ENCODE measurements at places on chromosomes 6 and 20.
A peak's percentile ranks its signal among the peaks of the same experiment; 100 is the strongest.

- peak; percentile 62 for DNase-seq
Measured at GRCh38 chr6:1604158-1605003, 5.3 kb upstream of the FOXC1 start.

DNA sequence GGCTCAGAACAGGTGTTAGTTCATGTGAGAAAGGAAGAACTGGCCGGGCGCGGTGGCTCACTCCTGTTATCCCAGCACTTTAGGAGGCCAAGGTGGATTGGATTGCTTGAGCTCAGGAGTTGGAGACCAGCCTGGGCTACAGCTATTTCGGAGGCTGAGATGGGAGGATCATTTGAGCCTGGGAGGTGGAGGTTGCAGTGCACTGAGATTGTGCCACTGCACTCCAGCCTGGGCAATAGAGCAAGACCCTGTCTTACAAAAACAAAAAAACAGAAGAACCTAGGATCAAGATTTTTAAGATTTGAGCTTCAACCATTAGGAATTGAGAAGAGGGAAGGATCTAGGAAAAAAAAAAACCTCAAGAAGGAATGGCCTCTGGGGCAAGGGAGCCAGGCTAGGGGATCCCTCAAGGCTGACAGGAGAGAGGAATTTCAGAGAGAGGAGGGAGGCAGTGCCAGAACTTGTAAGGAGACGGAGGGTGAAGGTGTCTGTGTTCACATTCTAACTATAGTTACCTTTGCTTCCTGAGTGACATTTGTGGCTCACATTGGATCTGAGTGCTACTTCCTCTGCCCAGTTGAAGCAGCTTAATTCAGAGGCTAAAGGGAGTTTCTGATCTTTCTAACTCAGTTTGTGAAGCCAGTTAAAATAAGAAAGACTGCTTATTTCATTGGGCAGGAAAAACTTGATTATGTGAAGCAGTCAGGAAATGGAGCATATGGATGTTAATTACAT is 26.1 kb downstream of the CHMP4B start:
- DNase-seq, result no peak

GRCh38 chr6:90080876-90081481 is 186.7 kb downstream of the GJA10 start:
- DNase-seq, result no peak

GRCh38 chr6:15342114-15342513 is 96.2 kb downstream of the JARID2 start:
- no peak for DNase-seq

DNA sequence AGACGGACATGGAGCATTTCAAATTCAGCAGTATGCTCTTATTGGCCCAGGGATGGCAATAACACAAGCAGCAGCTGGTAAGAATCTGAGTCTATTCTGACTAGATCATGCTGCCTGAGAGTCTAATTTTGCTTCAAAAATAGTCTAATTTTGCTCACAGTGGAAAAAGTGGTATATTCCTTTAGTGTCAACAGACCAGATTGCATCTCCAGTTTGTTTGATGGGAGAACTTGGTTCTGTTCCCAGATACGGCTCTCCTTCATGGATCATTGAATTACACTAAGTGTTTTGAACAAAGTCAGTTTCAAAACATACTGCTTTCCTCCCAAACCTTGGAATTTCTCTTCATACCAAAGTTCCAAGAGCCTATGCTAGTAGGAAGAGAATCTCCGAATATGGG is 586.1 kb downstream of the RNF144B start:
- DNase-seq, result no peak

- DNase-seq, result peak; percentile 23
Measured at GRCh38 chr20:20664795-20665589, 47.5 kb downstream of the RALGAPA2 start.

DNA sequence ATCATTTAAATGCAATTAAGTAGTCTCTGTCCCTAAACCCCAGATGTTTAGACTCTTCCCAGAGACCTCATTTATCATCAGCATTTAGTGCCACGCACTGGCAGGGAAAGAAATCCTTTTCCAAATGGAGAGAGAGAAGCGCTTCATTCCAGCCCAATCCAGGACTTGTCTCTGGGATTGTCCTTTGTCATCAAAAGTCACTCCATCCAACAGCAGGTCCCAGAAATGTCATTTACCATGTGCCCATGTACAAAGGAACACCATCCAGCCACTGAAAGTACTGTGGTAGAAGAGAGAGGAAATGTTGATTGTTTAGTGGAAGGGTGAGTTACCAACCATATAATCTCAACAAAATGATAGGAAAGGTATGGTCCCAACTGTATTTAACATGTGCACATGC is 66.9 kb upstream of the SMIM28 start:
- DNase-seq, result no peak

GRCh38 chr6:34970957-34971356 is 81.9 kb downstream of the ANKS1A start:
- no peak for DNase-seq

GRCh38 chr20:62938105-62938888 is at the start of gene GID8:
TSS of gene GID8 (plus strand) at chr20:62938147. CDS start at chr20:62941503, 3,356 bp downstream.
- peak; percentile 35 for DNase-seq

- no peak for DNase-seq
Measured at GRCh38 chr6:124056407-124057334, 253.0 kb downstream of the NKAIN2 start.

DNA sequence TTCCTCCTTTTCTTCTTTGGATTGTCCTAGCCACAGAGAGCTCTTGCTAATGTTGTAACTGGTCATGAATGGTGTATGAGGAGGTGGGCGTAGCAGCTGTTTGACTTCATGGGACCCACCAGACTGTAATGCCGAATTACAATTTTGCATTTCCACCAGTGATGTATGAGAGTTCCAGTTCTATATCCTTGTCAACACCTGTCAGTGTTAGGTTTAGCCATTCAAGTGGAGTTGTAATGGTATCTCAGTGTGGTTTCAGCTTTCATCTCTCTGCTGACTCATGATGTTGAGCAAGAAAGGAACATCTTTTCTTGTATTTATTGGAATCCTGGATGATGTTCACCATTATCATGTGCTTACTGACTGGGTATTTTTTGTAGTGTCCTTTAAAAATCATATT is 5.1 kb downstream of the IGF2R start:
- no peak for DNase-seq

GRCh38 chr6:140987364-140988155 is 1145.2 kb upstream of the GJE1 start:
- DNase-seq, result no peak

DNA sequence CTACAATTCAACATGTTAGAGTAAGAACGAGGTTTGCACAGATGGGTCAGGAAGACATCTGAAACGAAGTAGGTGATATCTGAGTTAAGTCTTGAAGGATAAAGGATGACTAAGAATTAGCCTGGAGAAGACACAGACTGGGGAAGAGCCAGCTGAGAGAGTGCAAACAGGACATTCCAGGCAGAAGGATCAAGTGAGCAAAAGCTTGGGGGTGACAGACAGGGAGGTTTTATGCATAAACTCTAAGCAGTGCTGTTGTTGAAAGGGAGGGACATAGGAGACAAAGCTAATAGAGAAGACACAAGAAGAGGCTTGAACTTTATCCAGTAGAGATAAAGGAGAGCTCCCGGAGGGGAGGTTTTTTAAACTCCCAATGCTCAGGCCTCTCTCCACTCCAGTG is 15.0 kb upstream of the ETV7 start:
- DNase-seq, result no peak

DNA sequence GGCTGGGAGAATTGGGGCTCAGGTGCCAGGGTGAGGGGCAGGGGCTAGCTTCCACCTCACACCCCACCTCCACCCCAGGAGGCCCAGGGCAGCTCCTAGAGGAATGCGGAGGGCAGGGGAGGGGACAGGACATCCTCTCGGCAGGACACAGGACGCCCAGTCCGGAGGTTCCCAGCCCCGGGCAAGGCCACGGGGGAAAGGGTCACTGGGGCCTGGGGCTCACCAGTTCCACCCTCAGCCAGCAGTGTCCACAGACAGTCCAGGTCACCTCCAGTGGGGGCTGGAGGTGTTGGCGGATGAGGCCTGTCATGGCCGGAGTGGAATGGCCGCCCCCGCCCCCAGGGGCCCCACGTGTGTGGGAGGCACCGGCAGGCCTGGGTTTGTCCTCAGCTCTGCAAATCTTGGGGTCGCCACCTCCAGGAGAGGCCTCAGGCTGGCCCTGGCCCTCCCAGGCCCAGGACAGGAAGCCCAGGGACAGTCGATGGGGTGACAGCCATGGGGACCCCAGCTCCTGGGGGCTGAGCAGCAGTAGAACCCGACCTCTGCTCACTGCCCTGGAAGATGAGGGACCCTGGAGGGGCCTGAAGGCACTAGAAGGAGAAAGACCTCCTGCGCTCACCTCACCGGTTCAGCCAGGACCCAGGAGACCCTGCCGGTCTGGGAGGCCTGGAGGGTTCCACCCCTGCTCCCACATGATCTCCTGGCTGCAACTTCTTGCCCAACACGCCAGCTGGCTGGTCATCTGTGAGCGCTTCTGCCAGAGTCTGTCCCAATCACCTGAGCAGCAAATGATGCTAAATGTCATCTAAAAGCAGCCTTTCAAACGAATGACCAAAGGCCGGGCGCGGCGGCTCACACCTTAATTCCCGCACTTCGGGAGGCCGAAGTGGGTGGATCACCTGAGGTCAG is 13.0 kb upstream of the ABHD16B start:
- DNase-seq, result no peak

DNA sequence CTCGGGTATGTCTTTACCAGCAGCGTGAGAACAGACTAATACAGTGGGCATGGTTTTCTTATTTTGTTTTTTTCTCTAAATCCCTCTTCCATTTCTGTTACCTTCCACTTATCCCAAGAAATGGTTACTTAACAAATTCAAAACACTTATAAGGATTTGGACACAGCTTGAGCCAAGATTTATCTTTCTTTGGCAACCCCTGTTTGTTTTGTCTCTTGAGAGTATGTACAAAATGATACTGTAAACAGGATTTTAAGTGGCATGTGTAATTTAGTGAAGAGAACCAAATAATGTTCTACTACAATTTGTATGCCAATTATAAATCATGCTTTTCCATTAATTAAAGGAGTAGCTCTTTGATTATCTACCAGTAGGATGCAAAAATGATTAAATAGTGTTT is 51.4 kb downstream of the PPP1R14C start:
- no peak for DNase-seq

DNA sequence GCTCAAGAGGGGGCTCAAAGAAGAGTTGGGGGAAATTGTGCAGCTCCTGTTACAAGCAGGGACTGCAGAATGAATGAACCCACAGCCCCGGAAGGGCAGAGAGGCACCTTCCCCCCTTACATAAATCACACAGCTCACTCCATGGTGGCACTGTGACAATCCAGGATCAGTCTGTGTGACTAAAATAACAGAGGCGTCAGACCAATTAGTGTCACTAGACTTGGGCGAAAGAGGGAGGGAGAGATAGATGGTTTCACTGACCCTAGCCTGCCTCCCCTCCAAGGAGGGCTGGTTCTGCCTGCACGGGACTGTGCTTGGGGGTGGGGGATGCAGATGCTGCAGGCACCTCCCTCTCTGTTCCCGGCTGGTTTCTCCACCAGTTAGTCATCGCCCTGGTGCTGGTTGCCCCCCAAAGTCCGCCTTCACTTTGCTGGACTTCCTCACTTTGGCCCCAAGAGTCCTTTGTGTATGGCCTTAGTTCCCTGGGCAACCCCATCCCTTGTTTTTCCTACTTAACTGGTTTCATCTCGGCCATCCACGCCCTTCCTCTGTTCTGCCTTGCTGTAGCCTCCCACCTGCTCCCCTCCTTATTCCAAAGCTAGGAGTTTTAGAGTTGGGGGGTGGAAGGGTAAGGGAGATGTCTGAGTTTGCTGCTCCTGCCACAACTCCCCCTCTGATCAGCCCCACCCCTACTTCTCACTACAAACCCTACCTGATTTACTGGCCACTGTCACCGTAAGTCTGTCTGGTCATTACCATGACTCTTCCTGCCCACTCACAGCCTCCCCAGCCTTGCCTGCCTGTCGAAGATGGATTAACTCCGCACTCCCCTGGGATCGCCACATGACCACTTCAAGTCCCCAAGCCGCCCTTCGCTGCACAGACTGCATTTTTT is 17.7 kb downstream of the CCDC167 start:
- no peak for DNase-seq

DNA sequence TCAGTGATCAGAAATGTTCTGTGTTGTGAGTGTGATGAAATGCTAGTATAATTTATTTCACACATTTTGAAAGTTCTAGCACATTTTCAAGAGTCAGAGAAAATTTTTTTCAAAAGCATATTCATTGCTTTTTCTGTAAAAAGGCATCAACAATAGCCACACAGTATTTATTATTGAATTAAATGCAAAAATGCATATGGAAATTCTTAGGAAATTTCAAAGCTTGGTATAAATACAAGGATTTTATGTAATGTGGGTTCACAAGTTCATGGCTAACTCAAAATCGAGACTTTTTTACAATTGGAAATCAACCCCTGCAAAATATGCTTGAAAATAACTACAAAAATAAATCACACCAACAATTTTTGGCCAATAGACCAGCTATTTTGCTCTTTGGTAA is 302.0 kb upstream of the ECI2 start:
- DNase-seq, result no peak

GRCh38 chr6:79071547-79071946 is 6.5 kb downstream of the PHIP start:
- no peak for DNase-seq

- DNase-seq, result no peak
Measured at GRCh38 chr6:13390658-13391057, 62.3 kb upstream of the TBC1D7 start.

DNA sequence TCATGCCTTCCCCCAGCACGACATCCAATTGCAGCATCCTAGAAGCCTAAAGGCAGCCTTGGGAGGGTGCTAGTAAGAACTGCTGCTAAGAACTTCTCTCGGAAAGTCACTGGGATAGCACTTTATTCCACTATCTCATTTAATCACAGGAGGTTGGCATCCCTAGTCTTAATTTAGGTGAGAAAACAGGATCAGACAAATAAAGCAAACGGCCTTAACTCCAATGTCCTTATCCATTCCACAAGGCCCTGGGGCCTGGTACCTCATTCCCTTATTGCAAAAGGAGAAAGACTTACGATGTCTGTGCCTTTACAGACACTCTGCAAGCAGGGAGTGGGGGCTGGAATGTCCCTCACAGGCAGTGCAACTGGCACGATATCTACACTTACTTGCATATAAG is 60.7 kb downstream of the BFSP1 start:
- DNase-seq, result no peak

GRCh38 chr20:49306903-49307620 is 29.2 kb upstream of the ZNFX1 start:
- no peak for DNase-seq

GRCh38 chr6:144647406-144647964 is 362.4 kb downstream of the UTRN start:
- no peak for DNase-seq

DNA sequence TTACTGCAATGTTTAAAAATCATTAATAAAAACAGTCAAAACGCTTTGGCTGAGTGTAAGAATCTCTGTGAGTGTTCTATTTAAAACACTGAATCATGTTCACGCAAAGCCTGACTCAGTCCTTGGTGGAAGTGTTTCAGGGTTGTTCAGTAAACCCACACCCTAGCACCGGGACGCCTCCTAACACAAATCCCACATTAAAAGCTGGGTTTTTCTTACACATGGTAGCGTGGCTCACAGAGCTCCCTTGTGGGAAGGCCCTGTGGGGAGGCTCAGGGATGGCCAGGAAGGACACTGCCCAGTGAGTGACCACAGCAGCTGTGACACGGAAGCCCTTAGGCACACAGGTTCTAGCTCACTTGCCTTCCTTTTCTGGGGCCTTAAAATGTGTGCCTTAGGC is 80.2 kb downstream of the GMPR start:
- DNase-seq, result no peak

All from COLO829 (cell line).